CD4-positive, alpha-beta T cell treated with Interleukin-6 at 100 ng/mL for 8 hours (primary cell): ENCODE measurements at places on chromosomes 1 and 21.

DNA sequence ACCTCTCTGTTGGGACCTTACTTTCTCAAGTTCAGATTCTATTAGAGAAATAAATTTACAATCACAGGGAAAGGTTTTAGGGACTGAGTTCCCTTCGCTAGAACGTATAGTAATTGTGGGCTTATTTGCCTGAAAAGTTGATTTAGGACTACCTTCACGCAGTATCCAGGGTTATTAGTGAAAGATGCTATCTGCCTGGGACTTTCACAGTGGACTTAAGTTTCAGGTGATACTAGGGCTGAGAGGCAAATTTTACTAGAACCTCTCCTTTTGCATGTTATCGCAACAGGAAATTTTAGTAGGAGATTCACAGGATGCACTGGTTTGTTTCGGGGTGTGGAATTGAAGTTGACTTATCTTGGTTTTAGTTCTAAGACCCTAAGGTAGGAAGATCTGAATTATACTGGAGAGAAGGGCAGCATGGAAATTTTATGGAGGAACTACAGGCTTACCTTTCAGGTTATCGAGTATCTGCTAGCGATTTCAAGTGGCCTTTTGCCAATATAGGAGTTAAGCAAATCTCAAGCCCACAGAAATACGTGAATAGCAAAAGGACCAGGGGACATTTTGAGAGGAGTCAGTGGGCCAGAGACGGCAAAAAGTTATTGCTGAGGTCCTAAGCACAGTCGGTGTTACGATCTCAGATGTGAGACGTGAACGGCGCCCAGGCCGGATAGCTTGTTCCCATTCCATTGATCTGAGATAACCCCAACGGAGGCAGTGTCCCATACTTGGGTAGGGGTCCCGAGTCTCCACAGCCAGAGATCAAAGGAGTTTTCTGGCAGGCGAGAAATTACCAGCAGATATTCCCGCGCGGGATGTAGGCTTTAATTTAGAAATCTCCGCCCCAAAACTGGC lies 723 bp upstream of the GNAI3 start:
- no peak for DNase-seq

GRCh38 chr1:220217383-220217988 lies 54.8 kb downstream of the RAB3GAP2 start:
- DNase-seq, result no peak

GRCh38 chr1:85015826-85016225 lies 18.9 kb upstream of the MCOLN2 start:
- no peak for DNase-seq

DNA sequence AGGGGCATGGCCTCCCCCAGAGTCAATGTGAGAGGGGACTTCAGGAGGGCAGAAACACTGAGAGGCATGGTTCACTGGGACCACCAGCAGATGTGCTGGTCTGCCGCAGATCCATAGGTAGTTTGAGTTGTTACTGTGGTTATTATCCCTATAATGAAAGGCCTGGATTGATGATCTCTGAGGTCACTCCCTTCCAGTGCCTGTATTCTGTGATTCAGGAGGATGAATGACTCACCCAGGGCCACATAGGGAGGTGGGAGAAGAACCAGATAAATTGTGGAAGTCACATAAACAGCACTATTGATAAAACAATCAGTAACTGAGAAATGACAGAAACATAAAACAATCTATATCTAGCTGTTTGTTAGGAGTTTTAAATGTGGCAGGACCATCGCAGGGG lies 22.7 kb upstream of the ACTL8 start:
- DNase-seq, result no peak

- no peak for DNase-seq
Measured at GRCh38 chr21:29365661-29366265, 67.0 kb downstream of the BACH1 start.

DNA sequence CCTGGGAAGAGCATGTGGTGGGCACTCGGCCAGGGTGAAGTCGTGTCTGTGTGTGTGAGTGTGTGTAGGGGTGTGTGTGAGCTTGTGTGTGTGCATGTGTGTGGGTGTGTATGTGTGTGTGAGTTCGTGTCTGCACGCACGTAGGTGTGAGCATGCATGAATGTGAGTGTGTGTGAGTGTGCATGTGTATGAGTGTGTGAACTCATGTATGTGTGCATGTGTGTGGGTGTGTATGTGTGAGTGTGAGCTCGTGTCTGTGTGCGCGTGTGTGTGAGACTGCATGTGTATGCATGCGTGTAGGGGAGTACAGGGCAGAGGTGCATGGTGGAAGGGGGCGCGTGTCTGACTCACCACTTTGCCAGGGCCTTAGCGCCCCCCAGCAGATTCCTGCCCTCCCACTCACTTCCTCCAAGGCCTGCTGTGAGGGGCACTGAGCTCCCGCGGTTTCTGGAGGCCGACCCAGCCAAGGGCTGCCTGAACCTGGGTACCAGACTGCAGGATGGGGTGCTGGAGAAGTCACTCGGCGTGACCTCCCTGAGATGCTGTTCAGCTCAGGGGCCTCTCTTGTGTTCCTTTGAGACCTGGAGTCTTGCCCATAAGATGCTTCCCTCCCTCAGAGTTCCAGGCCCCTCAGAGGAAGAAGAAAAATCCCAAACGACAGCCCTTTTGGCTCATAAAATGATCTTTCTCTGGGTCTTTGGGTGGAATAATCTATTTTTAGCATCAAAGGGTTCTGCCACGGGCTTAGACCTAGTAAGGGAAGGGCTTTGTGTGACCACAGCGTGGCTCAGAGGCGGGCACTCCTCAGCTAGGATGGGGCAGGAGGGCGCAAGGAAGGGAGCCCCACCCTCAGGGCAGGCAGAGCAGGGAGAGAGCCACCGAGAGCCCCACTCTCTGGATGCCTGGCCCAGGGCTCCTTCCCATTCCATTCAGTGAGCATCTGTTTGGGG lies 41.1 kb upstream of the RUNX3 start:
- DNase-seq, result no peak

DNA sequence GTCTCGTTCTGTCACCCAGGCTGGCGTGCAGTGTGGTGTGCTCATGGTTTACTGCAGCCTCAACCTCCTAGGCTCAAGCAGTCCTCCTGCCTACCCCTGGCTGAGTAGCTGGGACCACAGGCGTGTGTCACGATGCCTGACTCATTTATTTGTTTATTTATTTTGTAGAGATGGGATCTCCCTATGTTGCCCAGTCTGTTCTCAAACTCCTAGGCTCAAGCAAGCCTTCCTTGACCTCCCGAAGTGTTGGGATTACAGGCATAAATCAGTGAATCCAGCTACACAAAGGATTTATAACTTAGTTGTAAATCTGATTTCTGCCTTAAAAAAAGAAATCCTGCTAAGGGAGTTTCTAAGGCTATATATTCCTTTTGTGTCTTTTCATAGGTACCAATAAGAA lies 30.5 kb upstream of the ZNF496 start:
- no peak for DNase-seq

DNA sequence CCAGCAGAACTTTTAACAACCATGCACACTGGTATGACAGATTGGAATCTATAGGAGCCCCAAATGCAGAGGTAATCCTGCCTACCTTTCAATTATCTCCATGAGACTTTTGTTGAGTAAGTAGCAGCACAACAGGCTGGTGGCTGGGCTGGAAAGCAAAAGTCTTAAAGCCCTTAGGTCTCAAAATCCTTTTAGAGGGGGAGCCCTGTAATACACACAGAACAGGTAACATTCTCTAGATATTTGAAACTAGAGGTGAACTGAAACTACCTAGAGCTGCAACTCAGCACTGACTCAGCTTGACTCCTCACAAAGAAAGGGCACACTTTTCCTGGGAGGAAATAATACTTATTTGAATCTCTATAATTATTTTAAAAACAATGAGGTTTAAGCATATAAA lies 71.5 kb downstream of the CLCA4 start:
- DNase-seq, result no peak

GRCh38 chr1:152735648-152736047 lies 22.2 kb upstream of the KPRP start:
- no peak for DNase-seq

- no peak for DNase-seq
Measured at GRCh38 chr1:87673748-87674147, 345.1 kb downstream of the LMO4 start.

- peak; percentile 53 for DNase-seq
Measured at GRCh38 chr1:110880708-110881374, 7.9 kb downstream of the CD53 start.

- no peak for DNase-seq
Measured at GRCh38 chr1:94535879-94536278, 5.7 kb downstream of the F3 start.

GRCh38 chr21:38661197-38661871 lies 144.4 kb upstream of the ETS2 start:
- DNase-seq, result no peak

- DNase-seq, result no peak
Measured at GRCh38 chr1:19665496-19666465, 1.1 kb downstream of the HTR6 start.

DNA sequence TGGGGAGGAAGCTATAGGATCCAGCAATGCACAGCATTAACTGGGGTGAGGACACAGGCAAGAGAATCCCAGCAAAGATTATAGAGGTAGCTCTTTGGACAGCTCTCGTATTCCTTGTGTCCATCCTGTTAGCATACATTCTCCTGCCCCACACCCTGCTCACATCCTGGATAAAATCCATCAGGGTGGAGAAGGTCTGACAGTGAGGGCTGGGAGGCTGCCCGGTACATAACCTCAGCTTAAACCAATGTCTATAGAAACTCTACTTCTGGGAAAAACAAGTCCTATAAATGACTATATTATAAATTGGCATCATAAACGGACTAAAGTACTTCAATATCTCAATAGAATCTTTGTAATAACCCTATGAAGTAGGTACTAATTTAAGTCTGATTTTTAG lies 36.8 kb upstream of the UBE2U start:
- no peak for DNase-seq

DNA sequence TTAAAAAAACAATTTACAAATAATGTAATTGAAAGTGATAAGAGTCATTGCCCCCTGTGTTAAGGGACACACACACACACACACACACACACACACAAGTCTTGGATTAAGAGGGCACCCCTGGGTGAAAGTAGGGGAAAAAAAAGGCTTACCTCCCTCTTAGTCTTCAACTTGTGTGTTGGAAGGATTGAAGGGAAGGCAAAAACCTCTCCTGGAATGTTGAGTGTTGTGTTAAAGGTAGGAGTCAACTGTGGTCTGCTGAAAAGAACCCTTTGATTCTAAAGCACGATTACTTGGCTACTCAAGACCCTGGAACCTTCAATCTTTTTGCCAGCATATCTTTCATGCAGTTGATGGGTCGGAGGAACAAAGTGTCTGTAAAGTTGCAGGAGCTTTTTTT lies 6.4 kb downstream of the PBX1 start:
- DNase-seq, result no peak

GRCh38 chr1:234666761-234667160 lies 56.8 kb upstream of the IRF2BP2 start:
- DNase-seq, result no peak

DNA sequence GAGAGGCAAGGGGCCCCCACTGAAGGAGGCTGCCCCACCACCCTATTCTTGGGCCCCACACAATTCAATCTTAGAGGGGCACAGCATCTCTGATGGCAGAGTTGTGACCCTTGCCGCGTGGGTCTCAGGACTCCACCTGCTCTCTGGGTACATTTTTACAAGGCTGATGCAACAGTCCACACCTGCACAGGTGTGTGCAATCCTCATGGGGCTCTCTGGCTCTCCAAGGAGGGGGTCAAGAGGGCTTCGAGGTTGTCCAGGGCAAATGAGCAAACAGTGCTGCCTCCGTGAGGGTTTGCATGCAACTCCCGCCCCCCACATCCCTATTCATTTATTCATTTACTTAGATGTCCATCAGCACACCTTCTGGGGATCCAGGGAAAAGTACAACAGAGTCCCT lies 81.6 kb upstream of the IFFO2 start:
- no peak for DNase-seq

- DNase-seq, result no peak
Measured at GRCh38 chr1:89305493-89305892, 32.8 kb upstream of the GBP5 start.

DNA sequence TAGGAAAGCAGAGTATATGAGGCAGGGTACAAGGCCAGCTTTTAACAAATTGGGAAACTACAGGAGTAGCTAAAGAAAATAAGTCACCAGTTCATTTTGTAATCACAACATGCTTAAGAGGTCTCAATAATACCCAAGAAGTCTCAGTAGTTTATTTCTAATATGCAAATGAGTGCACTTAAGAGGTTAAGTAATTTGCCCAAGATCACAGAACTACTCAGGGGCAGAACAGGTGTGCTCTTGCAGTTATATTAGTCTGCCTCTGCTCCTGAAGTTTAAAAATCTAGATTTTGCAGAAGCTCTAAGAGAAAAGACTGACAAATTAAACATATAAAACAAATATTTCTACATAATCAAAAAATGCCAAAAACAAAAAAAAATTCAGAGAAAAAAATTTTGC lies 6.9 kb downstream of the EPS15 start:
- DNase-seq, result no peak

DNA sequence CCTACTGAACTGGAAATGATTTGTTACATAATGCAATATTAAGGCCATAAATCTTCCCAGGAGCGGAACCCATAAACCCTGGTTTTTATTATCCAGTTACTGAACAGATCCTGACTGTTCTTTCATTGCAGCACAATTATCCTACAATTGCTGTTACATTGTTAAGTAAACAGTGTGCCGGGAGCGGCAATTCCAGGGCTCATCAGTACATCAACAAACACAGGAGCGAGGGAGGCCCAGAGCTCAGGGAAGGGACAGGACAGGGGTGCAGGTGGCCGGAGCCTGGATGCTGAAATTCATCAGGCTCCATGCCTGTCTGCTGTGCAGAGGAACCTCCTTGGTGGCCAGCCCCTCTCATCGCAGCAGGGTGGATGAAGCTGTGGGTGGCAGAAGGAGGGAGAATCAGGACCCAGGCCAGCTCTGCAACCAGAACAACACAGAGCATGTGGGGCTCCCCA lies 544.7 kb downstream of the NPHP4 start:
- DNase-seq, result no peak

GRCh38 chr1:31758823-31759222 lies 5.3 kb downstream of the ADGRB2 start:
- no peak for DNase-seq

DNA sequence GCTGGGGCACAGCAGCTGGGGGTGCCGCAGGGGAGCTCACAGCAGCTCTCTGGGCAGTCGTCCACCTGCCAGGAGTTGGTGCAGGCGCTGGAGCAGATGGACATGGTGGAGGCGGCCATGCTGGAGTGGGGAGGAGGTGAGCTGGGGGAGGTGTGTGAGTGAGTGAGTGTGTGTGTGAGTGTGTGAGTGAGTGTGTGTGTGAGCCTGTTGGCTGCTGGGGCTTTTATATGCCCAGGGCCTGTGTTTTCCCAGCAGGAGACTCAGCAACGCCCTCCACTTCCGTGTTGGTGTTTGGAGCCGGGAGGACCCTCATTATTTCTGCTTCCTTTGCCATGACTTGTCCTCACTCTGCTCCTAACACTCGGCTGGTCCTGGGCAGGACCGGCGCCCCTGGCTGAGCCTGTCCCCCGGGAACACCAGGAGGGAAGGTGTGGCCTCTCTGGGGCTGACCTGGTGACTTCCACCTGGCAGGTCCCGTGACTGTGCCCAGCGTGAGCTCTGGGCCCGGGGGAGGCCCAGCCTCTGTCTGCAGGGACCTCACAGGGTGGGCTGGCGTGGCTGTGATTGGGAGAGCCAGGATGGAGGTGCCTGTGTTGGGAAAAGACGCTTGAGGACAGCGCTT lies at the start of gene KRTAP10-2:
Gene KRTAP10-2 (minus strand): TSS at position 166 of the 622 bp plus-strand sequence. CDS start 47 bp downstream, at position 119.
- no peak for DNase-seq
